ENCODE measurements at places on chromosomes 1 and 21. TPM values are rescaled to one million over a fixed set of nuclear protein-coding genes. Genes with fewer than 3 reads are reported as not detected.

Gene SLC30A7
- 27.4 TPM for total RNA-seq

- DNase-seq: no peak
- no peaks in the 10 kb centered on the region for H3K4me1 ChIP-seq
- no peak overlapping the region for H3K4me3 ChIP-seq
Observed at GRCh38 chr1:165960881-165961280, 133.5 kb downstream of the UCK2 start.

GRCh38 chr1:43246466-43247213, 23.1 kb upstream of the TMEM125 start:
- no peaks in the 10 kb centered on the region for H3K36me3 ChIP-seq
- peaks cover 13% of the 10 kb centered on the region for H3K4me1 ChIP-seq
- no peaks in the 10 kb centered on the region for H3K27me3 ChIP-seq

GRCh38 chr1:42145389-42145716, 7.9 kb upstream of the GUCA2B start:
- H3K27me3 ChIP-seq: peaks cover 3% of the 10 kb centered on the region
- no peak overlapping the region for H3K27ac ChIP-seq
- H3K36me3 ChIP-seq: no peaks in the 10 kb centered on the region
- DNase-seq: no peak
- no peak overlapping the region for H3K4me3 ChIP-seq
- peaks cover 8% of the 10 kb centered on the region for H3K4me1 ChIP-seq

DNA sequence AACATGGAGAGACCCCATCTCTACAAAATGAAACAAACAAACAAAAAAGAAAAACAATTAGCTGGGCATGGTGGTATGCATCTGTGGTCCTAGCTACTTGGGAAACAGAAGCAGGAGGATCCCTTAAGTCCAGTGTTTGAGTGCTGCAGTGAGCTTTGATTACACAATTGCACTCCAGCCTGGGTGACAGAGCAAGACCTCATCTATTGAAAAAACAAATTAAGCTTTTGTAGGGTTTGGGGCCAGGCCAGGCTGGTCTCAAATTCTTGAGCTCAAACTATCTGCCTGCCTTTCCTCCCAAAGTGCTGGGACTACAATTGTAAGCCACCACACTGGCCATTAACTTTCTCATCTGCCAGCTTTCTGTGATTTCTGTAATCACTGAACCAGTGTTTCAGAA, 27.2 kb downstream of the NIPAL3 start:
- no peak for DNase-seq
- no peak overlapping the region for H3K4me3 ChIP-seq
- H3K27me3 ChIP-seq: no peaks in the 10 kb centered on the region
- no peaks in the 10 kb centered on the region for H3K36me3 ChIP-seq
- H3K27ac ChIP-seq: no peak overlapping the region
- peaks cover 5% of the 10 kb centered on the region for H3K4me1 ChIP-seq

- H3K27ac ChIP-seq: no peak overlapping the region
- H3K27me3 ChIP-seq: peaks cover 10% of the 10 kb centered on the region
- no peaks in the 10 kb centered on the region for H3K36me3 ChIP-seq
- no peaks in the 10 kb centered on the region for H3K4me1 ChIP-seq
- no peak overlapping the region for H3K4me3 ChIP-seq
- DNase-seq: no peak
Observed at GRCh38 chr1:167663002-167663772, 33.2 kb downstream of the RCSD1 start.

- no peak overlapping the region for H3K27ac ChIP-seq
- H3K4me3 ChIP-seq: no peak overlapping the region
- no peaks in the 10 kb centered on the region for H3K27me3 ChIP-seq
- H3K4me1 ChIP-seq: no peaks in the 10 kb centered on the region
- no peaks in the 10 kb centered on the region for H3K36me3 ChIP-seq
Observed at GRCh38 chr21:39575775-39576174, 37.0 kb upstream of the B3GALT5 start.

Gene UBL4B
- total RNA-seq: not detected
